Right renal cortex interstitium (tissue), 3 donors: ENCODE measurements at places on chromosomes 12 and 14. TPM values are rescaled to one million over a fixed set of nuclear protein-coding genes. Genes with fewer than 3 reads are reported as not detected.

SMCO2 gene
- not detected for polyA plus RNA-seq

DNA sequence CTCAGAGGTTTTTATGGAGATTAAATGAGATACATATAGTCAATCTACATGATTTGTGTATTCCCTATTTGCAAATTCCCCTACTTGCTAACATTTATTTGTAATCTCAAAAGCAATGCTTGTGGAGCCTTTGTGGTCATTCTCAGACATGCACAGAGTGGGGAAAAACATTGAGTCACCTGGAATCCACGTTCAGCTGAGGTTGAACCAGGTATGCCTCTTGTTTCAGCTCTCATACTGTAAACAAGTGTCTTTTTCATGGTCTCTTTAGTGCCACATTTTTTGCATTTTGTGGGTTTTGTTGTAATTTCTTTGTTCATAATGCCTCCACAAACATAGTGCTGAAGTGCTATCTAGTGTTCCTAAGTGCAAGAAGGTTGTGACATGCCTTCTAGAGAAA lies 181.9 kb downstream of the BCAT1 start:
- DNase-seq = no peak

KRT6C gene
- polyA plus RNA-seq = not detected

GRCh38 chr12:79415746-79416435 lies 274.9 kb downstream of the PAWR start:
- DNase-seq = no peak

ANO2 gene
- 4.0 TPM for polyA plus RNA-seq

DNA sequence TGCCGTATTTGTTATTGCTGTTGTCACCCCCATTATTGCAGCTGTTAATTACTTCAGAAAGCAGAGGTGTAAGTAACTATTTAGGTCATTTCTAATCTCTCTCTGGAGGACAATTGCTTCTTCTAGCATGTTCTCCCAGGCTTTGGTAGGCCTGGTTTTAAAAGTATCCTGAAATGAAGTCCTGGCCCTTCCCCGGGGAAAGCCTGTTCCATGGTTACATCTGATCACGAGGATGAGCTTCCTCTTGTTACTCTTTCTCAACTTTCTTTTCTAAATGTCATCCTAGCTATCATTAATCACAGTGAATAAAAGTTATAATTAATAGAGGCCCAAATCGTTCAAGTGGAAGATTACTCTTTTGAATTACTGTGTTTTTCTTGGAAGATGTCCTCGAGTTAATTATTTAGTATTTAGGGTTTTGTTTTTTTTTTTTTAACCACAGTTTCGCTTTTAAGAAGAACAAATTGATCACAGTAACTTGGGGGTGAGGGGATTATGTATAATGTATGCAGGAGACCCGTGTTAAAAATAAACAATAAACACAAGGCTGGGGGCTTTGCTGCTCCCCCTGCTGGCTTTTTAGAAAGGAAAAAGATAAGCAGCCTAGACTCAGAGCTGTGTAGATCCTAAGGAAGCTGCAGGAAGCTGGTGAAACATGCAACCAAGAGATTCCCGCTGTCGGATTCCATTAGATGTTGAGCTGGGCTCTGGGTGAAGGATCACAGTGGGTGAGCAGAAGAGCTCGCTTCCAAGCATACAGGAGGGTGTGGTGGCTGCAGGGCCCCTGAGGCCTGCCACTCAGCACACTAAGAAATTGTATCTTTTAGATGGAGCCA lies 420.1 kb downstream of the FUT8 start:
- DNase-seq = peak; percentile 19

GRCh38 chr14:102867826-102868580 lies 54.5 kb upstream of the AMN start:
- DNase-seq = no peak

MIP gene
- polyA plus RNA-seq = 0.18 TPM

DNA sequence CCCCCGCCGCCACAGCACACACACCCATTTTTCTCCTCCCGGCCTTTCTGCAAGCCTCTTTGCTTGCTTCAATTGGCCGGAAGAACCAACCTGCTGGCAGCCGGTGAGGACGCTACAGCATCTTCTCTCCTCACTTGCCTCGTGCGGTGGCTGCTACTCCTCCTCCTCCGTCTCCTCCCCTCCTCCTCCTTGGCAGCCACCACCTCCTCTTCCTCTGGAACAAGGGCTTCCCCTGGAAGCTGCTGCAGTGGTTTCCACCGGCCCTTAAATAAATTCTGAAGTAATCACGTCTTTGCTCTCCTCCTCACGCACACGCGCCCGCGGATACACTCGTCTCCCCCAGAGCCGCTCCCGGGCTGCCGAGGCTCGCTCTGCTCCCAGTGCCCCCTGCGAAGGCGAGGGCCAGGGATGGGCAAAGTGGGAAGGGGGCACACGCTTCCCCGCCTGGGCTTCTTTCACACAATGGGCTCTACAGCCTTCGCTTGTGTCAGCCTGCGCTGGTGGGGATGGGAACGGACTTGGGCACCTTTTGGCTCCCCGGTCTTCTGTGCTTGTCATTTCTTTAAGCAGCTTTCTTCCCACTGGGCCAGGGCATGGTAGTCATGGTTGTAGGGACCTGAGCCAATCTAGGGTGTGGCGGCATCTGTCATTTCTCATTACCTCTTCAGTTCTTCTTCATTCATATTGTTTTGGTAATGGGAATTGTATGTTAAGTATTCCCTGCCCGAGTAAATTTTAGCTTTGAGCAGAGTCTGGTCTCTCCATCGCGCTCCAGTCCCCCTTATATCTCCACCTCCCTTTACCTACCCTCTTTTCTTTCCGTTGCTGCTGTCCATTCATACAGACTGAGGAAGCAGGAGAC lies at the start of gene PPFIA2:
Gene PPFIA2, minus strand, starts transcription at position 161 of the 862 bp plus-strand sequence.
- DNase-seq = peak; percentile 23

DNA sequence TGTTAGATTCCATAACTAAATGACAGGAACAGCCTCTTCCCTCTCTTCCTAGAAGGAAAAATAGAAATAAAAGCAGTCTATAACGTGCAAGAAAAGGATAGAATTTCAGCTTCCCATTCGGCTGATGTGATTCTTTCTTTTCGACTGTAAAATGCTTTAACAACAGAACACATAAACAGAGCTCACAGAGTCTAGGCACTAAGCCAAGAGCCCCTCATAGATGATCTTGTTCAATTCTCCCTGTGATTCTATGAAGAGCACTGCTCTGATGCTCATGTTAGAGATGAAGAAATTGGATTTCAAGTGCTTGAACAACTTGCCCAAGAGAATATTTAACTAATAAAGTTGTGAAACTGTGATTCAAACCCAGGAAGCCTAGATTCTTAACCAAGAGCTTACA lies 232.7 kb downstream of the RPAP3 start:
- DNase-seq = no peak

DNA sequence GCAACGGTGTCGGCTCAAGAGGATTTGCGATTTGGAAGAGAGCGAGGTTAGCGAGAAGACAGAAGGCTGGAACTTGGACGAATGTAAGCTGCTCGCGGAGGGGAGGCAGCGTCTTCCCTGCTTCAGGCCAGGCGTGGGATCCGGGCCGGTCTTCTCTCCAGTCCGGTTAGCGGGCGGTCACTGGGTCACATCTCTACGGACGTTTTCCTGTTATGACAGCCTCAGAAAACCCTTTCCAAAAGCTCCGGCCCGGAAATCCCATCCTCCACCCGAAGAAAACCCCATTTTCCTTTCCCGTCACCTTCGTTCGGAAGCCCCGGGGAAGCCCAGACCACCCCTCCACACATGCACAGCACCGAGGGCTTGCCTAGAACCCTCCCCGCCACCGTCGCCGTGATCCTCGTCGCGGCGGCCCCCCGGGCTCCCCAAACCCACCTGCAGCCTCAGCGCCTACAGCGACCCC lies 268 bp downstream of the NDUFB1 start:
- DNase-seq = peak; percentile 29

CCDC197 gene
- polyA plus RNA-seq = not detected

- DNase-seq = peak; percentile 4
These were observed 145.4 kb upstream of the ABCD2 start for GRCh38 chr12:39764944-39765560.

DNA sequence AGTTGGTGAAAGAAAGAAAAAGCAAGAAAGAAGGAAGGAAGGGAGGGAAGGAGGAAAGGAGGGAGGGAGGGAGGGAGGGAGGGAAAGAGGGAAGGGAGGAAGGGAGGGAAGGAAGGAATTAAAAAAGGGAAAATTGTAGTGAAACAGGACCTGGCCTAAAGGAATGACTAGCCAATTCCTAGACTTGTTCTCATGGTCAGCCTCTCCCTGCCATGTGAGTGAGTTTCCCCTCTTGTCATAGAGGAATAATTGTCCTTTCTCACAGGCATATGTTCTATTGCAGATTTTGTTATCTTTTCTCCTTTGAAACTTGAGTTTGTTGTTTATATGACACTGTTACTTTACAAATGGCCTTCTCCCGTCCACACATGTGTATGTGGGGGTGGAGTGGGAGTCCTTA lies 81.9 kb downstream of the TMEM260 start:
- no peak for DNase-seq

ACSM4 gene
- polyA plus RNA-seq = not detected

KLHL33 gene
- polyA plus RNA-seq = 0.35 TPM

DNA sequence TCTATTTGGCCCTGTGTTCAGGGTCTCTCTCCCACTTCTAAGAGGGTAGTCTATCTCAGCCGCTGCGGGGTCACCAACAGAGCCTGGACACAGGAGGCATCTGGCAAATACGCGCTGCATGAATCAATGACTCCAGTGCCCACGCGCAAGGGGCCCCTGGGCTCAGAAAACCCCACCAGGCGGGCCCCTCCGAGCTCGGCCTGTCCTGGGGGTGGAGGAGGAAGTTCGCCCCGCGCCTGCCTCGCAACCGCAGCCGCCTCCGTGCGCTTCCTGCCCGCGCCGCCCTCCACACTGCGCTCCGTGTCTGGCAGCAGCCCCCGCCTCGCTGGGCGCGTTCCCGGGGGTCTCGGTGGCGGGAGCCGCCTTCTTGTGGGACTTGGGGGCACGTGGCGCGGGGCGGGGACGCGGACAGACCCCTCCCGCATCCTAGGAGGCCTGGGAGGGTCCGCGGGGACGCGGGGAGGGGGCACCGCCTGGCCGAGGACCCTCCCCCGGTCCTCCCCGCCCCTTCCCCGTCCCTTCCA lies 811 bp upstream of the FBRSL1 start:
- no peak for DNase-seq

DNA sequence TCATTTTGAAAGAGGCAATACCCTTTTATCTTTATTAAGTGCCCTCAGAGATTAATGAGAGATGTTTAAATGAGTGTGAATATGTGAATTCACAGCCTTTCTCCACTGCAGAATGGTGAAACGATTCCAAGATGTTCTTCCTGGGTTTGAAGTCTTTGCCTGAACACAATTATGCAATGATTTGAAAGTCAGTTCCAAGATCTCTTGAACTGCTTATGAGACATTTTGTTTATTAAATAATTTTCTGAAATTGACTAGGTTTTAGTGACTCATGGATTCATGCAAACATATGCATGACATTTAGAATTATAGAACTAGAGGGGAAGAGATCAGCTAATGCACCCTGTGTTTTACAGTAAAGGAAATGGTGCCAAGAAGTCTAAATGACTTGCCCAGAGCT lies 118.1 kb upstream of the SLC38A2 start:
- DNase-seq = no peak

DNA sequence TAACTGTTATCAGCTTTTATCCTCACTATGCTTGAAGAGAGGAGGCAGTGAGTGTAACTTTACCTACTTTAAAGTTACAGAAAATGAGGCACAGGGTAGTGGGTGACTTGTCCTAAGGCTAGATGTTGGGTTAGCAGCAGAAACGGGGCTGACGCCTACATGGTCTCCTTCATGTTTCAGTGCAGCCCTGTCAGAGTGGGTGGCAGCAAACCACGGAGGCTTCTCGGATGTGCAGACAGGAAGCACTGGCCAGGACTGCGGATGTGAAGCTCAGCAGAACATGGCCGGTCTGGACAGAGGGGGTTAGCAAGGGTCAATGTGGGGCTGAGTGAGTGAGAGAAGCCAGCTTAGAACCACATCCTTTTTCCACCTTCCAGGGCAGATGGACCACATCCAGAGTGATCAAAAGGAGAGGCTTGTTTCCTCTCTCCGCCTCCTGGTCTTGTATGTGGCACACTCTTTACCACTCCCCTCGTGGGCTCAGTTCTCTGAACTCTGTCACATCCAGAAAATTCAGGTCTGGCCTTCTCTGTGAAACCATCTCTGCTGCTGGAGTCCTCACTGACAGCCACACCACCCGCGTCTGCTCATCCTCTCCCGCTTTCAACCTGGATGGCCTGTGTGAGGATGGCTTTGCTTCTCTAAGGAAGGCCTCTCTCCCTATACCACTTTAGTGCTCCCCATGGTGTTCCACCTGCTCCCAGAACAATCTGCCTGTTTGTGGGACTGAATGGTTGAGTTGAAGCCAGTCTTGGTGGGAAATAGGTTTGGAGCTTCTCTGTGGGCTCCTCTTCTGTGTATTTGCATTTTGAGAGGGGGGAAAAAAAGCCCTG lies 14.1 kb downstream of the SUSD6 start:
- no peak for DNase-seq

DNA sequence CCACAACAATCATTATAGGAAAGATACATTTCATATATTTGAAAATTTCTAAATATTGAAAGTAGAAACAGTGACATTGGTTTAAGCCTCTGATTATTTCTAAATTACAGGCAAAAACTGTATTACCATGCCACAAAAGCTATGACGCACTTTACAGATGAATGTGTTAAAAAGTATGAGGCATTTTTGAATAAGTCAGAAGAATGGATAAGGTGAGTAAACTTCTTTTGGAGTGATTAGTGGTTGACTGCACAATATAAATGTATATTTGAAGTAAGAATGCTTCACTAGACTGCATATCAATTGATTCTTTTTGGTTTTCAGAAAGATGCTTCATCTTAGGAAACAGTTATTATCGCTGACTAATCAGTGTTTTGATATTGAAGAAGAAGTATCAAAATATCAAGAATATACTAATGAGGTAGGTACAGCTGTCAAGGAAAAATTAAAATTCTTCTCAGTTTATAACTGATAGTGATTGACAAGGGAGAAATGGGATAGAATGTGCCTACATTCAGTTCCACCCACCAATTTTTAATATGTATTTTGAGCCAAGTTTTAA lies 45.0 kb downstream of the TBK1 start:
- DNase-seq = no peak

DNA sequence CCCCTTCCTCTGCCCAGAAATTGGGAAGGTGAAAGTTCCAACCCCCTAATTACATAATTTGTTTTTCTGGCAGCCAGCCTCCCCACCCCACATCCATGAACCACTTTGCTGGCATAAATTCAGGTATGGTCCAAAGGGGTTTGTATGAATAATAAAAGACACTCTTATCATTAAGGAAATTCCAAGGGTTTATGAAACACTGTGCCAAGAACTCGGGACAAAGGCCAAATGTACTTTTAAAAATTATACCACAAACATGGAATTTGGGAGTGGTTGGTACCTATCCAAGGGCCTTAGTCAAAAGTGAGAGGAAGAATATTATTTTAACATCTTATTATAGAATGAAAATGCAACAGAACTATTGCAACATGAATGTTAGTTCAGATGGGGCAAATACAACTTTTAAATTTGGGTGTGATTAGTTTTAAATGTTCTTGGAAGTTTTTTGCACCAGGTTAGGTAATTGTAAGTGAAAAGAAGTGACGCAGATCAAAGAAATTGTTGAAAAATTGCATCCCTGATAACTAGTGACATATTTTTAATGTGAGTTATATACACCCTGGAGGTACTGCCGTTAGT lies 217.8 kb downstream of the TMEM117 start:
- no peak for DNase-seq
